ENCODE measurements at places on chromosomes 1 and 21.

GRCh38 chr1:16155537-16156410 is at the start of gene EPHA2:
TSS of gene EPHA2 (minus strand) at chr1:16156069. CDS start at chr1:16155932, 137 bp downstream.
- DNase-seq, result no peak

DNA sequence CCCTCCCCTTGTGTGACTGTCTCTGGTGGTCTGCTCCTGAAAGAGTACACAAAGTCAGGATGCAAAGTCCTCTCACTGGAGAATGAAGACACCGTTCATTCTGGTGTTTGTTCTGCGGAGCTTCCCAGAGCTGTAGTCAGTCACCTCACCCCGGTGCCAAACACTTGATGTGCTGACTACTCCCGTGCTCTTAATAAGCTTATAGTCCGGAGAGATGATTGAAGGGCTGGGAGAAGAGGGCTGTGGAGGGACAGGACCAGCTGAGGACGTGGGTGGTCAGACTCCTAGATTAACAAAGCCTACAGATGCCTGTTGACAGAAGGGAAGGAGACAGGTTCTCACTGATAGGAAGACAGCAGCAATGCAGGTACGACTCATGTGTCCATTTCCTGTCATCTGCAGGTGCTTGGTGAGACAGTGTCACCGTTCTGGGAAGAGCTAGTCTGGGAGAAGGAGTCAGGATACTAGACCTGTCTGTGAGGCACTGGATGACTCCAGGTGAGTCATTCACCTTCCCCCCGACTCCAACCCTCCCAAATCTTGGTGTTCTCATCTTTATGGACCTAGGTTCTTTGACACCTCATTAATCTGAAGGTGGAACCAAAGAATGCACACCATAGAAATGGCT is 40.4 kb upstream of the LRRN2 start:
- DNase-seq, result no peak

- DNase-seq, result no peak
These were observed 19.2 kb downstream of the WDTC1 start for GRCh38 chr1:27253596-27253995.

- no peak for DNase-seq
These were observed 117.0 kb downstream of the UBE2U start for GRCh38 chr1:64320470-64320869.

- DNase-seq, result no peak
These were observed 132.2 kb downstream of the SYT2 start for GRCh38 chr1:202578001-202578504.

Measured in stimulated activated CD8-positive, alpha-beta memory T cell treated with anti-CD3 and anti-CD28 coated beads, Interleukin-2, amount 100 ng/mL, for 1 hour (primary cell).